ENCODE measurements at places on chromosomes 4 and X. TPM values are rescaled to one million over a fixed set of nuclear protein-coding genes. Genes with fewer than 3 reads are reported as not detected.

Gene NR0B1
- not detected for total RNA-seq

Gene LAS1L
- total RNA-seq = 14.6 TPM

Gene GPR173
- 2.8 TPM for total RNA-seq

Gene PGAM4
- total RNA-seq = not detected

Gene MPC1L
- not detected for total RNA-seq

Gene CFP
- 0.11 TPM for total RNA-seq

Gene FAM156B
- 9.5 TPM for total RNA-seq

Gene SMIM31
- 0.11 TPM for total RNA-seq

Gene CSN1S1
- not detected for total RNA-seq

Gene FRMD7
- total RNA-seq = 1.6 TPM

Gene MAGEA3
- total RNA-seq = not detected

Gene GPRIN3
- 0.22 TPM for total RNA-seq

Gene CPLX1
- not detected for total RNA-seq
